ENCODE measurements at places on chromosomes 3 and 15.

- DNase-seq, result no peak
Observed at GRCh38 chr3:182609575-182610156, 183.6 kb upstream of the ATP11B start.

DNA sequence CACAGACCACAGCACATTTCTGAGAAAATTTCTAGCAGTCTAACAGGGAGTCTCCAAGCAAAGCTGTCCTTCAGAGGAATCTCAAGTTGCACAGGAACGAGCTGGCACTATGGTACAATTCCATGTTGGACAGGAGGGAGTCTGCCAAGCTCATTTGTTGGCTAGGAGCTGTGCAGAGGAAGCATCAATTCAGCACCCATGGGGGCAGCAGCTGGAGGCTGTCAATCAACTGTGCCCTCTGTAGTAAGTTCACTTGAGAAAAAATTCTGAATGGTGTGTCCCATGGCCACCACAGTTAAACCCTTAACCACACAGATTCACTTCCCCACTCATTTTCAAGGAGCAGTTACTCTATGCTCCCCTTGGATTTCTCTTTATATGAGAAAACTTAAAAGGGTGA lies 298.5 kb upstream of the PPP2R3A start:
- DNase-seq, result no peak

GRCh38 chr3:94336046-94336753 lies 273.3 kb downstream of the NSUN3 start:
- DNase-seq, result peak; percentile 76

GRCh38 chr3:44411031-44411645 lies 66.3 kb downstream of the ZNF445 start:
- no peak for DNase-seq

DNA sequence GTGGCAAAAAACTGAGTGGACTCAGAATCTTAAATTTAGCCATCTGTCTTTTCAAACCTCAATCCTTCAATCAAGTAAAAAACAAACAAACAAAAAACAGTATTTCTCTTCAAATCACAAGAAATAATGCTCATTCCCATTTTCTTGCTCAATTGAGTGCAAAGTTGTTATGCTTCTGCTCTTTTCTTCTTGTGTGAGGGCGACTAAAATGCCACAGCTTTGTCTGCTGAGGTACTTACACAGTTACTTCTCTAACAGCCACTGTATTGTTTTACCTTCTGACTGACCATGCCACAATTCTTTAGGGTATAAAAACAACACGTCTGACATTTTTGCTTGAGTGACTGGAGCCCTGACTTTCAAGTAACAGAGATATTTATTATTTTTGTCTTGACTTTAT lies 617.4 kb downstream of the NAALADL2 start:
- DNase-seq, result no peak

DNA sequence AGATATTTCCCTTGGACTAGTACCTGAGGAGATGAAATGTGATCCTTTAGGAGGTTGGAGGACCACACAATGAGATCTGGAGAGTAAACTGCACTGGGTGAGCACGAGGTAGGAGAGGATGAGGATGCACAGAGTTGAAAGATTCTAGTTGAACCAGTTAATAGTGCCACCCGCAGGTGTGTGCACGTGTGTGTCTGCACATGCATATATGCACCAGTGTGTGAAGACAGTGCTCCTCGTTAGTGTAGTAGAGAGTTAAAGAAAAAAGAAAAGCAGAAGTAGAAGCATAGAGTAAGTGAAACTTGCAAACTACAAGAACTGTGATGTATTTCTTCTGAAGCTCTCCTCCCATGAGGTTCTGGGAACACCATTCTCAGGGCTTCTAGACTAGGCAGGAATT lies 8.4 kb downstream of the MED12L start:
- DNase-seq, result no peak

- DNase-seq, result no peak
Observed at GRCh38 chr3:46480491-46481195, 15.9 kb upstream of the LTF start.

- no peak for DNase-seq
Observed at GRCh38 chr3:32951410-32951811, at the start of gene CCR4. TSS of gene CCR4 (plus strand) at chr3:32951644. CDS start at chr3:32953423, 1,779 bp downstream.

DNA sequence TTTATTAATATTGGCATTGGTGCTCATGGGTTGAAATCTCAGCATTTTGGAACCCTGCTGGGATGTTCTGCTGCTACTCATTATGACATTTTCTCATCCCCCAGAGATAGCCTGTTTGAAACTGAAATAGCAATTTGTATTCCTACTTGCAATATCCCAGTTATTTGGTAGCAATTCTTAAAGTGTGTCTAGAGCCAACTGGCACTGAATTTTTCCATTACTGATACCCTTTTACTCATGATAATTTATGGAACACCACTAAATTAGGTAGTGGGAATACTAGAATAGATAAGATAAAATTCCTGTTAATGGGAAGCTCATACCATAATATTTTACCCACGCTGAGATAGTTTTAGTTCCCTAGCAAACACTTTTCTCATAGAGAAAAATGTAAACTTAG lies 309.3 kb downstream of the SV2B start:
- no peak for DNase-seq

GRCh38 chr15:32998979-32999672 lies 195.4 kb downstream of the FMN1 start:
- DNase-seq, result no peak

Measured in astrocyte of the spinal cord (primary cell).